ENCODE measurements at places on chromosomes 16 and 17. TPM values are rescaled to one million over a fixed set of nuclear protein-coding genes. Genes with fewer than 3 reads are reported as not detected.

Gene CCL7
- not detected for total RNA-seq

Gene FOXO3B
- 1.5 TPM for total RNA-seq

Gene PRAC1
- not detected for total RNA-seq

Gene MED31
- total RNA-seq: 14.3 TPM

Gene SPATA32
- total RNA-seq: not detected

Gene OXLD1
- 21.2 TPM for total RNA-seq

Gene GUCY2D
- total RNA-seq: not detected

Gene ZPBP2
- total RNA-seq: not detected

Gene DPEP2
- 1.1 TPM for total RNA-seq

Gene PPY
- not detected for total RNA-seq

Gene DOC2B
- 11.9 TPM for total RNA-seq

Gene SPNS2
- 20.9 TPM for total RNA-seq

Gene MLYCD
- 5.5 TPM for total RNA-seq

Gene ZP2
- total RNA-seq: not detected

Gene DNAI2
- not detected for total RNA-seq

Gene PPP4C
- 46.9 TPM for total RNA-seq

Gene TGFB1I1
- total RNA-seq: 232 TPM

Gene DNASE1L2
- not detected for total RNA-seq

Gene ACBD4
- 12.9 TPM for total RNA-seq

Gene AANAT
- not detected for total RNA-seq

Gene TEN1
- 12.7 TPM for total RNA-seq

Gene MT1B
- not detected for total RNA-seq

Gene TEKT5
- total RNA-seq: 0.14 TPM

Gene ARHGAP44
- total RNA-seq: 6.0 TPM

Gene ARL5C
- total RNA-seq: not detected

Gene TNS4
- total RNA-seq: 0.38 TPM

Gene PRR35
- total RNA-seq: not detected

Gene CDH1
- not detected for total RNA-seq

Gene SLC16A3
- total RNA-seq: 53.7 TPM

Gene SLC22A31
- total RNA-seq: not detected

Gene CFAP97D1
- total RNA-seq: not detected

Gene KRT32
- 0.23 TPM for total RNA-seq

Gene SLC5A2
- total RNA-seq: 0.33 TPM

Gene HEATR9
- not detected for total RNA-seq

Gene ADAM11
- 0.29 TPM for total RNA-seq

Measured in posterior vena cava (tissue), 2 donors.